Left lobe of liver (tissue), 2 donors: ENCODE measurements at places on chromosomes 5 and 9. TPM values are rescaled to one million over a fixed set of nuclear protein-coding genes. Genes with fewer than 3 reads are reported as not detected.

DNA sequence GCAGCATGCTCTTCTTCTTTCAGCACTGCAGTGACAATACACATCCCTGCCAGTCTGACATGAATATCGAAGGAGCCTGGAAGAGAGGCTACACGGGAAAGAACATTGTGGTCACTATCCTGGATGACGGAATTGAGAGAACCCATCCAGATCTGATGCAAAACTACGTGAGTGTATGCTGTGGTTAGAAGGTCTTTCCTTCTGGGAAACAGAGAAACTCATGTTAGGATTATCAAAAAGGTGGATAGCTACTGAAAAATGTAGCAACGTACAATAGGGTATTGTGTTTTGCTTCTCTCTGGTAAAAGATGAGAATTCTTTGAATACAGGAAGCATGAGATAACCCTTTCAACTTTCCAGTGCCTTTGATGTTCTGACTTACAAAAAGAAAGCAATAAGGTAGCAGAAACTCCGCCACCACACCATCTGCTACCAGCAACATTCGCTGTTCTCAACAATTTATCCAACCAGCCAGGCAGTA is 133.3 kb downstream of the PCSK5 start:
- DNase-seq: no peak

Gene TAS2R1
- not detected for total RNA-seq

- no peak for DNase-seq
Measured at GRCh38 chr5:123456242-123456641, 33.0 kb upstream of the CEP120 start.

DNA sequence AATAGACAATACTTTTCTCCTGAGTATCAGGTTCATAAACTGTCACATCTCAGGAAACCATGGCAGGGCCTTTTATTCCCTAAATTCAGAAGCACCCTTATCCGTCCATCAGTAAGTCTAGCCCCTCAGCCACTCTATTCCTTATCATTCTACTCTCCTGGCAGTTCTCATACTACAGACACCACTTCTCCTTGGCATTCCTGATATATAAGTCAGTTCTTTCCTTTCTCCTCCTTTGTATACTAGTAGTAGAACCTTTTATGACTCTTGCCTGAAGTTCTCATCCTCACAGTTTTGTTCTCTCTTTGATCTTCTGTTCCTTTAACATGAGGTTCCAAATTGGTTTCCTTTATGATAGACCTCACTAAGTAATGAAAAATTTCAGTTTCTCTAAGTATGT is 29.3 kb downstream of the GRAMD2B start:
- DNase-seq: no peak

GRCh38 chr5:150487199-150488061 is 20.5 kb upstream of the NDST1 start:
- DNase-seq: peak; percentile 82

- no peak for DNase-seq
Measured at GRCh38 chr5:167769846-167770413, 521.5 kb upstream of the WWC1 start.

GRCh38 chr5:37799865-37800421 is 39.9 kb downstream of the GDNF start:
- DNase-seq: no peak

DNA sequence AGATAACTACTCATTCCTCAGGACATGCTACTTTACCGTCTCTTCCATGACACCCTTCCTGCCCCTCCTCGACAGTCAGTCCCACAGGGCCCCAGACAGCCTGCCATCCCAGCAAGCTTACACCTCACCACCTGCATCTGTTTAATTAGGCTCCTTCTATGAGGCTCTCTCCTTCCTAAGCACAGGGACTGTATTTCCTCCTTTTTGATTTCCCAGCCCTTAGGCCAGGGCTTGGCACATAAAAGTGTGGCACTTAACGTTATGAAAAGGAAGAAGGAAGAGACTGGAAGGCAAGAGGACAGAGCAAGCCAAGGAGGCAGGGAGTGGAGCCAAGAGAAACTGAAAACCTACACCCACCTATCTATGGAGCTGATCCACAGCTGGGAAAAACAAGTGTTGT is 146.8 kb downstream of the SIL1 start:
- DNase-seq: no peak

DNA sequence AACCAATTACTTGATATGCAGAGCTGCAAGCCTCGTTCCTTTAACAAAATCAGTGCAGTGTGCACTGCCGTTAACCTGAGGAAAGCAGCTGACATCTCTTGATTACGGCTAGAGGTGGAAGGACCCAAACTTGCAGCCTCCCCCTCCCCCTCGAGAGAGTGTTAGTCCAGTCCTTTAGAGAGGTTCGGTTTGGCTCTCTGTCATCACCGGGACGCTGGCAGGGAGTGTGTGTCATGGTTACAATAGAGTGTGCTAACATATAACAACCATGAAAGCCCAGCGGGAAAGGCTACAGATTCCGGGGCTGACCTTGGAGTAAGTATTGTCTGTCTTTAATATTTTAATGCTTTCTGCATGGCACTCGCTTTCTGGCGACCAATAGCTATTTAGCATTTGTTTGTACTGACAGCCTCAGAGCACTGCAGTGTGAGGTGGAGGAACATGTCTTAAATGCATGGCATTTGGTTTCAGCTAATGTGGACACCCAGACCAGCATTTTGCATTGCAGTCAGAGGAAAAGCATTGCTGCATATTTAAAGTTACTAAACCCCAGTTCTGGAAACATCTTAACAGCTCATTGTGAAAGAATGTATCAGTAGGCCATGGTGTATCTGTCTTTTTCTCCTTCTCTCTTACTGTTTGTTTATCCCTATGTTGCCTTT is 237.5 kb downstream of the CD180 start:
- DNase-seq: peak; percentile 49

- DNase-seq: no peak
Measured at GRCh38 chr5:112258571-112258970, 160.5 kb downstream of the EPB41L4A start.

Gene NR6A1
- 2.4 TPM for total RNA-seq

Gene GLRA1
- not detected for total RNA-seq

Gene GPR21
- 0.55 TPM for total RNA-seq

Gene DNAI1
- total RNA-seq: not detected

DNA sequence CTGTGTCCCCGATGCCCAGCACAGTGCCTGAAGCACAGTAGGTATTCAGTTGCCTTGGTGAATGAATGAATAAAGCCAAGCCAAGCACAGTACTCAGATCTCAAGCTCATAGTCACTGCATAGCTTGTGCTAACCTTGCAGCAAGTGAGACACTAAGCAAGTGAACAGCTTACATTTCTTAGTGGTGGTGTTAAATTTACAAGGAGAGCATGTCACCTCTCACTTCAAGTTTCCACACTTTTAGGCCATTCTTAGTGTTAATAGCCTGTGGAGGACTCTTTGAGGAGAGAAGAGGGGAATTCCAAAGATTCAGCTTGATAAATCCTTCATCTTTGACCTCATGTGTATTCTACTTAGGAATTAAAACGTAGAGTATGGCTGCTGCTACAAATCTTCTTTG is 104.7 kb downstream of the C9orf152 start:
- no peak for DNase-seq

DNA sequence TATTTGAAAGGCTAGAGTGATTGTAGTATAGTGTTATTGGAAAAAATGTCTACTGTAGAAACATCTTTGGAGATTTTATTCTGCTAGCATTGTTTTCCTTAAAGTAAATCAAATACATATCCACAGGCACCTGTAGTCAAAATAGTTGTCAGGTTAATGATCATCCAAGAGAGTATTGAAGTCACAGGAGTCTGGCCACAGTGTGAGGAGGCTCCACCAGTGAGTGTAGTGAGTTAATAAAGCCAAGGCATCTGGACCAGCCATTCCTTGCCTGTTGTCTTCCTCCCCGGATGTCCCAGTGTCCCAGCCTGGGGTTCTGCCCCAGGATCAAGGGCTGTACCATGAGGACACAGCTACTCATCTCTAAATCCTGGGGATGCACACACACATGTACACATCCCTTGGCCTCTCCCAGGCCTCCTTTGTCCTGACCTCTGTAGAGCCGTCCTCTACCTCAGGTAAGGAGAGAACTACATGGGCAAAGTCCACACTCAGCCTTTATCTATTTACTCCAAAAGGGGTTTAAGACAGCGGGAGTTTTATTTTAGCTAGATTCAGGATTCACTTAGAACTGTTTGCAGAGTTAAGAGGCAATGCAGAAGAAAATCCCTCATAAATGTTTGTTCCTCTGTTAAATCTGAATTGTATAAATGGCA is 3.7 kb downstream of the PIK3R1 start:
- no peak for DNase-seq

DNA sequence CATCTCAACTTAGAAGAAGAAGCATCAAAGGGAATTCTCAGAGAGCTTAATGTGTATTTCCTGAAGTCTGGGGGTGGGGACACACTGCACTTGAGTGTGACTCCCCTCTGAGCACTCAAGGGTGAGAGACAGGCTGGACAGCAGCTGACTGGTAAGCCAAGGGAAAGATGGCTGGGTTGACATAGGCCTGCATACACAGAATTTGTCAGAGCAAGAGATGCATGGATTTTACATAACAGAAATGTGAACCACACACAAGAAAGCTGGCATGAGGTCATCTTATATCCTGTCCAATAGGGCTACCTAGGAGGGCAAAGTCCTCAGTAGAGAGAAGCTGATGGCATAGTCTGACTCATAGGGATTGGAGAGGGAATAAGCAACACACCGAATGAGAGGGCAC is 114.3 kb upstream of the EPB41L4A start:
- no peak for DNase-seq

DNA sequence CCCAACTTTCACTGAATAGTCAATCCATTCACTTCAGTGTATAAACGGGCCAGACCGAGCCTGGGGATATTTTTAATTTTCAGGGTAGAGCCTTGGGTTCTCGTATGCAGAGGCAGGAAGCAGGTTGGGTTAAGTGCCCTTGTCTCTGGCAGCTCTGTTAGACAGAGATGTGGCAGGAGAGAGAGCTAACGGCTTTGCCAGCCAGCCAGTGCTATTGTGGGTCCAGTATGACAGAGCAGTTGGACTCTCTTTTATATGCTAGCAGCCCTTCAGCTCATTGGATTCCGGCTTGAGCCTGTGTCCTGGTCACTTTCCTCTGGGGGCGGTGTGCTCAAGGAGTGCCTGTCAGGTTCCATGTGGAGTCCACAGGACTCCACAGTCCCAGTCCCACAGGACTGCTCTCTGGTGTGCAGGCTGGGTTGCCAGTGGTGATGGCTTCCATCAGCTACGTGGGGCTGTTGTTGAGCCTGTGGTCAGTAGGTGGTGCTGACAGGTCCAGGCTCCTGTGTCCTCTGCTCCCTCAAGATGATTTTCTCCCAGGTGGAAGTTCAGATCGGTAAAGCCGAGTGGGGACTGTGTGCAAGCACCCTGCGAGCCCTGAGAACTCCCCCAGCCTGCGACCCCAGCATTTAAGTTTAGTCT is 14.3 kb downstream of the CLTA start:
- no peak for DNase-seq

Gene FKBP15
- total RNA-seq: 12.2 TPM

Gene MYORG
- total RNA-seq: 76.2 TPM

GRCh38 chr9:114371343-114371944 is 16.3 kb downstream of the AKNA start:
- no peak for DNase-seq

DNA sequence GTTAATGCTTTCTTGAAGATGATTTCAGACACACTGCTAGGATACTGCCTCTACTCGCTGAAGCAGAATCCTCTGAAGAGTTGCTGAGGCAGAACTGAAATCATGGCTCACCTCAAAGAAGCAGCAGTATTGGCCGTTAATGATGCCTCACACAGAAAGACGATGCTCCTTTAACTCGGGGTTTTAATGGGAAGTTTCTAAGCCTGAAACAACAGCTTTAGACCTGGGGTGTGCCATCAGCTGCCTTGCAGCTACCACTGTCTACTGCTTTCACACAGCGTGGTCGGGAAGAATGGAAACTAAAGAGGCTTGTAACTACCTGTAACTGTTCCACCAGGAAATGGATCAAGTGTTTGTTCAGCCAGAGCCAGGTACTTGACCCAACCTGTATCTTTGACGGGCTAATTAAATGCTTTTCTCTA is at the start of gene CTXN3:
TSS of gene CTXN3 (plus strand) at position 65 of the 422 bp plus-strand sequence. CDS start 8,440 bp downstream, outside the sequence.
- DNase-seq: no peak

DNA sequence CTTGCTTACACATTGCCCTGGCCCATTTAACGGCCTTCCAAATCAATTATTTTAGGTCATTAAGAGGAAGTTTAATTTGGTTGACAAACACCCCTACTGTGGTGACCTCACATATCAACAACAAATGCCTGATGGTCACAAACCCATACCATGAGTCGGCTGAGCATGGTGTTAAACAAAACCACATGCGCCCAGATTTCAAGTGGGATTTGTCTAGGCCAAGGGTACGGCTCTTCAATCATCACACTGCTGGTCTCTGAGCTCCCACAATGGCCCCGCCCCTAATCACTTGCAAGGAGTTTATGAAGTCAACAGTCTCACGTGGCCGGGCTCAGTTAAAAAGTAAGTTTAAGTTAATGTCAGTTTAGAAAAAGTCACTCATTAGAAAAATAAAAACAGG is 243.8 kb downstream of the CRB2 start:
- DNase-seq: no peak

DNA sequence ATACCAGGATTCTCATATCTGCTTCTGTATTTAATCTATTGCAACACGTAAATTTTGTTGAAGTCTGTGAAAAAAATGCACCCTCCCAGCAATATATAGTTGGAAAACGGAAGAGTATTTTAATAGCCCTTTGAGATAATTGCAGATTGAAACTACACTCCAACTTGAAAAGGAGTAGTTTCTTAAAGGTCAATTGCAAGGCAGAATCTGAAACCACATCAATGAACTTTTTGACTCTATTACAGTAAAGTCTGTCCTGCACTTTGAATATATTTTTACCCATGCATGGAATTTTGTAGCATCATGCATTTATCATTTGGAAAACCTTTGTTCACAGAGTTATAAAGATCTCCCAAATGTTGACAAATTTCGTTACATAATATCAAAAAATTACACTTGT is 311.6 kb upstream of the NREP start:
- no peak for DNase-seq

Gene SLC22A4
- total RNA-seq: 0.20 TPM

Gene NPDC1
- 16.6 TPM for total RNA-seq

Gene TAF11L10
- total RNA-seq: not detected

Gene SLC1A1
- total RNA-seq: 23.1 TPM

DNA sequence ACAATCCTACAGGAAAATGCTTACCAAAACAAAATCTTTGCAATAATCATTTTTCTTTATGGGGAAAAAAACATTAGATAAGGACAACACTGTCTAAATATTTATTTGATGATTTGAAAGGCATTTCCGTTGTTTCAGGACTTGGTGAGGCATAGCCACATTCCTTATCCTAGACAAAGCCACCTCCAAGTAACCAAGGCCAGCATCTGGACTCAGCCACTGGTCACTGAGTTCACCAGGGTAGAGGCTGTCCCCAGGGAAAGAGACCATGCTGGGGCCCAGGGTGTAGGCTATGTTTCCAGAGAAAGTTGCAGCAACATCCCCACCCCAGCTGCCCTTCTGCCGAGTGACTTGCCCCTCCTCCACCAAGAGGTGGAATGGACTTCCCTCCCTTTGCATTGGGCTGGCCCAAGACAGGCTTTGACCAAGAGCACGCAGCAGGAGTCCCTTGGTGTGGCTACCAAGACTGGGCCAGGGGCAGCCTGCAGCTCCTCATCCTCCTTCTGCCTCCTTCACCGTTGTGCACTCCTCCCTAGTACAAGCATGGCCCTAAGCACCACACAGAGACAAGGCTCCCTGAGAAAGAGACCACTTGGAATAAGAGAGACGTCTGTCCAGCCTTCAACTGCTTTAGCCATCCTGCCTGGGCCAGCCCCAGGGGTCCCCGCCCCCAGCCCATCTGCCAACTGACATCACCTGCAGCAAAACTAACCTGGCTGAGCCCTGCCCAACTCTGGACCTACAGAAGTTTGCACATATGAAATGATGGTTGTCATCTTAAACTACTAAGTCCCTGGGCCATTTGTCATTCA is 68.1 kb upstream of the SPIN1 start:
- DNase-seq: no peak

Gene PCDHB14
- 0.75 TPM for total RNA-seq

Gene MARCOL
- total RNA-seq: not detected
